ENCODE measurements at places on chromosomes 7 and 10. TPM values are rescaled to one million over a fixed set of nuclear protein-coding genes. Genes with fewer than 3 reads are reported as not detected.
A peak's percentile ranks its signal among the peaks of the same experiment; 100 is the strongest.

GRCh38 chr7:112556633-112557032, 75.8 kb downstream of the LSMEM1 start:
- peak; percentile 79 for DNase-seq

- DNase-seq = no peak
Measured at GRCh38 chr10:45082176-45082575, 81.5 kb downstream of the ZNF22 start.

GRCh38 chr10:88733215-88733614, 26.6 kb upstream of the LIPN start:
- DNase-seq = no peak

DNA sequence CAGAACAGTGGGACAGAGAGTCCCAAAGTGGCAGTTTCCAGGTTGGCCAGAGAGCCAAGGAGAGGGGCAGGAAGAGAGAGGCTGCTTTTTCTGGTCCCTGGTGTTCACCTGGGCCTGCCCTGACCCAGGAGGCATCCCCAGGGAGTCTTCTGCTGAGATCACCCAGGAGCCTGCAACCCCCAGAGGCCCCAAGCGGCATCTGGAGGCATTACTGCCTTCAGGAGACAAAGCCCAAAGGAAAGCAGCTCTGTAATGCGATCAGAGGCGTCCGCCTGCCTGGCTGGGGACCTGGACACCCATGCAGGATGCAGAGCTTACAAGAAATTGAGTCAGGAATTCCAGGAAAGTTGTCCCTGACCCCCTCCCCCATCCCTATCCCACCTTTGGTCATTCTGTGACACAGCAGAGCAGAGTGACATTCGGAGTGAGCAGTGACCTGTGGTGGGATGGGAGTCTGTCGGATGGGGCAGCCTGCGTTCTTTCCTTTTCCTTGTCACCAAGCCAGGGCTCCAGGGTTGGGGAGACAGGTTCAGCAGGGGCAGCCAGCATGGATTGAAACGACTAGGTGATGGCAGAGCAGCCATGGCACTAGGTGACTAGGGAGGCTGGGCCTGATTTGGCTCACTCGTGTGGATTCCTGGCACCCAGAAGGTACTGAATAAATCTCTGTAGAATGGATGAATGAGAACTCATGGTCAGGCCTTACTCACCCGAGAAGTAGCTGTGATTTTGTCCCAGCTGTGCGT, 10.4 kb downstream of the UNC5B start:
- no peak for DNase-seq

DNA sequence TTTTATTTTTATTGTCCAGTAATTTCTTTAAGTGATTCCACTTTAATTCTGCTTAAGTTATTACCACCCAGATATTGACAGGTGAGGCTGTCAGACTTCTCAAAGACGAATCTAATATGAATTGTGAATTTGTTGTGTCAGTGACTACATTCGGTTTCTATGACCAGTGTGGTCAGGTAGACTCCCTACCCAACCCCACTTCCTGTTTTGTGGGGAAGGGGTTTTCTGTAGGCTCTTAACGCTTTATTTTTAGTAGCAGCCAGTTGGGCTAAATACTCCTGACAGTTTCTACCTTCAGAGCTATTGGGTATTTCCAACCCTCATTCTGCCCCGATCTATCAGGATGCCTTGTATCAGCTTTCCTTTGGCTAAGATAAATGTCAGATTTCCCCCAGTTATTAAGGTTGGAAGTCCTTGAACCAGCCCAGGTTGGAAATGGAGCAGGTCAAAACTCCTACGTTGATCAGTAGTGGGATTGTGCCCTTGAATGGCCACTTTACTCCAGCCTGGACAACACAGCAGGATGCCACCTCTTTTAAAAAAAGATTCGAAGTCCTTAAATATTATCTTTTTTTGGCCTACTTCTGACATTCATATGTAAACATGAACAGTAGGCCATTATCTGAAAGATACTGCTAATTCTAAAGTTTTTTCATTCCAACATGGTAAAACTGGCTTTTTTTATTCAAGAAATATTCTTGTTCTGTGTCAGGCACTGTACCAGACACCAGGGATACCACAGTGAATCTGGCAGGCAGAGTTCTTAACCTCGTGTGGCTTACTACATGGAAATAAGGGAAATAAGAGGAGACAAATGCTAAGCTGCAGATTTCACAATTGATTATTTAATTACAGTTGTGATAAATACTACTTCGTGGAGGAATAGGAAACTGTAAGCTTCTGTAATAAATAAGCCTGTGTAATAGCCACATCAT, 133.3 kb upstream of the SAMD8 start:
- no peak for DNase-seq

The GRIFIN gene
- not detected for total RNA-seq

The GPRIN2 gene
- 0.58 TPM for total RNA-seq

The FFAR4 gene
- not detected for total RNA-seq
